ENCODE measurements at places on chromosomes 3 and 15.

GRCh38 chr3:54822206-54822605 lies 105.7 kb downstream of the LRTM1 start:
- no peak for DNase-seq

DNA sequence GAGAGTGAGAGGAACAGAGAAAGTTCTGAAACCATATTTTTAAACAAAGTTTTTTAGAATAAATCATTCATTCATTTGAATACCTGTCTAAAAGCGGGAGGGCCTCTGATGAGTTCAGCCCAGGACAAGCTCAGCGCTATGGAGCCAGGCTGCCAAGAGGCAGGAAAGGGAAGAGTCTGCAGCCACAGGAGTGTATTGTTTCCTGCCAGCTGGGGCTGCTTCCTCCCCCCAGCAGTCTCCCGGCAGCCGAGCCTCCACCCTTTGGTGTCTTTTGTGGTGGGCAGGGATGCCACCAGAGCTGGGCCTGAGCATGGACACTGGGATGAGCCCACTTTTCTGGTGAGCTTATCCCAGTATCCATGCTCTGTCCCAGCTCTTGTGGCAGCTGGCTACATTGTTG lies 199.5 kb upstream of the TPRG1 start:
- DNase-seq = no peak

- no peak for DNase-seq
These were observed 301.4 kb upstream of the TGFBR2 start for GRCh38 chr3:30305021-30305420.

- DNase-seq = no peak
These were observed 26.2 kb downstream of the EEFSEC start for GRCh38 chr3:128179484-128179819.

DNA sequence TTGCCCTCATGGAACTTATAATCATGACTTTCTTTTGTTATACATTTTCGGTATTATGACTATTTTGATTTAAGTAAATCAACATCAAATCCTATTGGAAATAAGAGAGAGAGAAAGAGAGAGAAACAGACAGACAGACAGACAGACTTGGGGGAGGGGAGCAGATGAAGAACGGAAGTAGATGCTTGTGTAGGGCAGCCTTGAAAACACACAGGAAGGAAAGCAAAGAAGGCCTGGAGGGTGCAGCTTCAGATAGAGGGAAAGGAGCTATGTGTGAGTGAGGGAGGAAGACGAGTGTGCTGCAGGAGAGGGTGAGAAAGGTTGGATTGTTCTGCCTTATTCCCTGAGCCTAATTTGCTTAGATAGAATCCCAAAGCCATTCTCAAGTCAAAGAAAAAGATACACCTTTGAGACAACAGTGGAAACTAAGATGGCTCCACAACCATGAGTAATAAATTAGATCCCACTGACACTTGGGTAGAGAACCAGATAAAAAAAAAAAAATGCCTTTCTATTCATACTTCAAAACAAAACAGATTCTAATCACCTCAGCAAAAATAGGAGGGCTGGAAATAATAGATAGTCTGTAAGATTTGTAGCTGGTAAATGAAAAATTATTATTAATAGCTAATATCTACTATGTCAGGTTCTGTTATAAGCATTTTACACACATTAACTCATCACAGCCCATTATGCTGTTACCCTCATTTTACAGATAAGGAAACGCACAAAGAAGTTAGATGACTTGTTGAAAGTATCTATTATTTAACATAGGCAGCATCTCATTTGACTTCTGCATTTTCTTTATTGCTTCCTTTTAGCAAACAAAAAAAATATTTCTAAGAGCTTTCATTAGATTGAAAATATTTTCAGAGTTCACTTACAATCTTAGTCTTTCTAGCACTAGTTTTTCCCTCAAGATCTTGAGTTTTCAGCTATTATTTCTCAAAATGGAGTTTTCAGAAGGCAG lies 214.1 kb downstream of the TNIK start:
- no peak for DNase-seq

DNA sequence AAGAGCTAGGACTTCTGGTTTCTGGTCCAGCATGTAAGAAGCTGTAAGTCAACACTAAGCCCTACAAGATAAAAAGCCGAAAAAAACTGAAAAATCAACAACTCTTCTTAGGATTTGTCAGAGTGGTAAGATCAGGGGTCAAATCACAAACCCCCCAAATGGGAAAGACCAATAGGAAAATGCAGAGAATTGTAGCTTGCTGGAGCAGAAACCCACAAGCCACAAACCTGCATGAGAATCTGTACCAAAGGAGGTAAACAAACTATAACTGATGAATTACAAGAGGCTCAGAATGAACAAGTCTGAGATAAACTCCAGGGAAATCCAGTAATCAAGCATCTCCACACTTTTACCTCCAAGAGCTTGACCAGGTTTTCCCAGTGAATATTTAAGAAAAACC lies 36.0 kb downstream of the RFX7 start:
- no peak for DNase-seq

DNA sequence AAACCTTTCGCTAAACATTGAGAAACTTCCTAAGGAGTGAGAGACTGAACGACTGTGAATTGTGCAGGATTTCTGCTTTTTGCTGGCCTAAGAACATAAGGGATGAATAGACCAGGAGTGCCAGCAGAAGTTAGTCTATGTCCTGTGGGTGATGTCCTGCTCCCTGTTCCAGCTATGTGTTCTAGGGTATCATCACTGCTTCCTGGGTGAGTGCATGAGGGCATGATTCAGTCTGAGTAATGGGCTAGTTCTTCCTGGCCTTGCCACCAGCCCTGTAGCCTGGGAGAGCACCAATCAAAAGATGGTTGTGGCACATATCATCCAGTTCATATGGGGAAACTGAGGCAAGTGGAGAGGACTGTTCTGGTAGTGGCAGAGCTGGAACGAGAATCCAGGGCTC lies 153.9 kb upstream of the TPM1 start:
- no peak for DNase-seq

DNA sequence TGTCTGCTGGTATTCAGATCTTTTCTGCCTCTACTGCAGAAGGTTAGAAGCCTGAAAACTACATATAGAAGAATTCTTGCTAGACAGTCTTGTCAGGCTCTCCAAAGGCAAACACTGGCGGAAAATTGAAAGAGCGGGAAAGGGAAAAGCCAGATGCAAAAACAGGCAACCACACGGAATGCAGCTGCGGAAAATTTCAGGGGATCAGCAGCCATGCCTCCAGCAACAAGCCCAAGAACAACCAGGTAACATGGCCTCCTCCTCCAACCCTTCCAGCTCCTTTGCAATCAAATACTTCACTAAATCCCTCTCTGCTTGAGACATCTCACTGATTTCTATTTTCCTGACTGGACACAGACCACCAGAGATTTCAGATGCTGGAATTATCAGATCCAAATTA lies 9.6 kb downstream of the UBP1 start:
- DNase-seq = no peak

DNA sequence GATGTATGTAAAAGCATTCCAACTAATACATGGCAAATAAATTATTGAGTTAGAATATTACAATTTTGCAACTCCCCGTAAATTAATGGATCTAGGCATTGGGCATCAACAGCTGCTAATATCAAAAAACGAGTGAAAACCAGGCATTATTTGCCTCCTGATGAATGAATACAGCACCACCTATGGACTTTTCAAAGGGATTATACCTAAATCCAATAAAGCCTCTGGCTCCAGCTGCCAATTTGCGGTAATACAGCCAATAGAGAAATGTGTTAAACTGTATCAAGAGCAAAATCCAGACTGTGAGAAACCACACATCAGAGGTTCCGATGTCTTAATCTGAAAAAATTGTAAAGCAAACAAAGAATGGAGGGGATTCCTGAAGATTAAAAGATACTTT lies 16.3 kb upstream of the A4GNT start:
- no peak for DNase-seq

DNA sequence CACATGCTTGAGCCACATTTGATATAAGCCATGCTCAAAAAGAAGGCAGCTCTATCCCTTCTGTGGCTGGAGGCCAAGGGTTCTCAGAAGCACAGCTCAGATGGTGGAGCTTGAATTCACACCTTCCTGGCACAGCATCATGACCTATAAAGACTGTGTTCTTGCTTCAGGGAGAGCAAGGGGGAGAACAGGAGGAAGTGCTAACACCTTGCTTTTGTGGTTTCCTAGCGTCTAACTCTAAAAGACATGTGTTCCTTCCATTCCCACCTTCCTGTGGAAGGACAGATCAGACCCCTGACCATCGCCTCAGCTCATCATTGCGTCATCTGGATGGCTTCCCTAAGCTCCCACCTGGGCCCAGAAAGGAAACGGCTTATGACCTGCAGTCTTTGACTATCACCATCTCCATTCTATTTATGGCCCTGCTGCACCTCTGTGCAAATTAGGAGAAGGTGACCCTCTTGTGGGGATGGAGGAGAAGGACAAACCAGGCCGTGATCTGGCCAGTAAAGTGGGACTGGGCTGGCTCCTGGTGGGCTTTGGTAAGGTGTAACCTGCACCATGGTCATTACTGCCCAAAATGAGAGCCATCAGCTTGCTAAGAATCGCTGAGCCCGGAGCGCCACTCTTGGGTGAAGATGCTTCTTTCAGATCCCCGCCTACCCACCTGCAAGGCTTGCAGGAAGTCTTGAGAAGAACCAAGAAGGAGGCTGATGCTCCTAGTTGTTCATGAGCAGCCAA lies 128.5 kb downstream of the SERPINI1 start:
- DNase-seq = no peak

DNA sequence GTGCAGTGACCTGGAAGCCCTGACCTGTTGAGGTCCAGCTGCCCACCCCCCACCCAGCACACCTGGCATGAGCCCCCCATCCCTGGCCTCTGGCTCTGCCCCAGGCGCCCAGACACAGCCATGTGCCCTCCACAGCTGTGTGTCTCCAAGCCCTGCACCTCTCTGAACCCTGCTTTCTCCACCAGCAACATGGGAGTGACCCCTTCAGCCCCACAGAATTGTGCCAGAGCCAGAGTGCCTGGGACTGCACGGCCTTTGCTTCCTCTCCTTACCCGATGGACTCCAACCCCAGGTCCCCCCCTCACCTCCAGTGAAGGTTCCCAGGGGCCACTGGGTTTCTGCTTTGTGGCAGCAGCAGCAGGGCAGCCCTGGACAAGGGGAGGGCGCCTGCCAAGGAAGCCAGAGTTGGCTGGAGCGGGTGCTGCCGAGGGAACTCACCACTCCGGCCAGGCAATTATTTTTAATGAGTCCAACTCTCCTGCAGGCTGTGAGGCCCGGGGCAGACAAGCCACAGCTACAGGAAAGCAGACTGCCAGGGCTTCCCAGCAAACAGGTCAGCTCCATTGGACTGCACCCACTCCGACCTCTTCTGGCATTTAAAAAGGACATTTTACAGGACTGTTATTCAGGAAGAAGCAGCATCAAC lies 24.1 kb downstream of the PRR20G start:
- no peak for DNase-seq

- no peak for DNase-seq
These were observed 56.5 kb upstream of the STT3B start for GRCh38 chr3:31476209-31476608.

GRCh38 chr3:63861306-63861705 lies 2.3 kb downstream of the THOC7 start:
- DNase-seq = no peak

DNA sequence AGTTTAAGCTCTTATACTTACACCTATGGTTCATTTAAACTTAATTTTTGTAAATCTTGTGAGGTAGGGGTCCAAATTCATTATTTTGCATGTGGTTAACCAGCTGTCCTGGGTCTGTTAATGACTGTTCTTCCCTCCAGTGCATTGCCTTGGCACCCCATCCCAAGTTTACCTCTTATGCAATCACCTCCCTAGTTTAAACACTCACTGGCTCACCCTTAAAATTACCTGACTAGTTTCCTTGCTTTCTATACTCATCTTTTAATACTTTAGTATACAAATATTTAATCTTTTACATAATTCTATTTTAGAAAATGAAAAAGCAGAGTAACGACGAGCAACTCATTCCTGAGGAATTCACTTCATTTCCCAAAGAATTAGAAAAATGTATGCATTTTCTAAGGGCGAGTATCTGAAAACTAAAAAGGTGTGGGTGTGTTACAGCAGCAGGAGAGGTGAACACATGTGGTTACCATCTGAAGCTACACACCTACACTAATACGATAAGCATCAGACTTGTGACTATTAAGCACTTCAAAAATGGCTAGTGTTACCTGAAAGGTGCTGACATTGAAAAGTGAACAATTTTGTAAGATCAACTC lies 33.7 kb downstream of the TJP1 start:
- no peak for DNase-seq

DNA sequence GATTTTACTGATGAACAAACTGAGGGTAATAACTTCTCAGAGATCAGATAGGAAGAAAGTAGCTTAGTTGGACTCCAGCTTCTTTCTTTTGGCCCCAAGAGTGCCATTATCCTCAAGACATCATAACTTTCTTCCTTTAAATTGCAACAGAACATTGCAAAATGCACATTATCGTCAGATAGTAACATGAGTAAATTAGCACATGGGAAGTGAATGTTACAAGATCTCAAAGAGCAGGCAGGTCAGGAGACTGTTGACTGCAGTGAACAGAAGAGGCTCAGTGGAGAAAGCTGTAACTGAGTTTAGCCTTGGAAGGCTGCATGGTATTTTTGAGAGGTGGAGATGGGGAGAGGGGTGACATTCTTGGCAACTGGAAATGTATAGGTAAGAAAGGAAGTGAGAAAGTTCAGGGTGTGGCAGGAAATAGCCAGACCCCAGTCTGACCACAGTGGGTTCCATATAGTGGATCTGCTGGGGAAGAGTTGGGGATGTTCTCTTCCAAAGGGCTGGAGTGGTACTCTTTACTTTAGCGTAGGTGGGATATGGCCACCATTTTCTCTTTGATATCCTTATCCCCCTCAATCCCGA lies 307.7 kb downstream of the RPLP1 start:
- DNase-seq = no peak

GRCh38 chr3:52805270-52806039 lies 10.9 kb downstream of the ITIH3 start:
- no peak for DNase-seq
